Stimulated activated CD4-positive, alpha-beta T cell treated with anti-CD3 and anti-CD28 coated beads, Interleukin-1b, Interleukin-23, amount 100 ng/mL, for 24 hours (primary cell): ENCODE measurements at places on chromosomes 3 and 15.

DNA sequence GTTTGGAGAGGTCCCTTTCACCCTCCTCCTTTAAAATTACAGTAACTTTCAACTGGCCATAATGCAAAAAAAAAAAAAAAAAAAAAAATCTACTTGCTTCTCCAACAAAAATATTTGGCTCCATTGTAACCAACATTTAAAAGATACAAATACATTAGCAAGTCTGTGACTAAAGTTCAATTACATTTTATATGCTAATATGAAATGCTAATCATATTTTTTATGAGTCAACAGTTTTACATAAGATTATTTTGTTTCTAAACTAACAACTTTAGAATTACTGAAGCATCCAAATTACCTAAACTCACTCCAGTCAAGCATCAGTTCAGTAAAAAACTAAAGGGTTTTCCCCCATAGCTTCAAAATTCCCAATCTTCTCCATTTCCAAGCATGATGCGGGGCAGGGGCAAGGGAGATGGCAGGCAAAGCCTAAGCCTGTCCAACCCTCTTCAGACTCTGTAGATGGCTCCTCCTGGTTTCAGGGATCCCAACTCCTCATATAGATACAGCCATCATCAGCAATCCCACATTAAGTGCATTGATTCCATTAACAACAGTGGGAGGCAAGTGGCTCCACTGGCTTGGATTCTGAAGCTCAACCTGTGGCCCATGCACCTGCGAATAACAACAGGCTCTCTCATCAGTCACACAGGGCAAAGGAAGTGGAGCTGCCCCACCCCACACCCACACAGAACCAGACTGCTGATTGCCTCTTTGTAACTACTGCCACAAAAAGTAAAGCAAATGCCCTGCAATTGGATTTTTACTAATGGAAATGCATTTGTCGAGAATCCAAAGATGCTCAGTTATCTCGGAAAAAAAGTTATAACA is 15.0 kb downstream of the SFMBT1 start:
- DNase-seq, result no peak

- no peak for DNase-seq
Observed at GRCh38 chr3:25478964-25479726, 51.1 kb downstream of the RARB start.

GRCh38 chr3:34198309-34198708 is 399.9 kb downstream of the PDCD6IP start:
- DNase-seq, result no peak

DNA sequence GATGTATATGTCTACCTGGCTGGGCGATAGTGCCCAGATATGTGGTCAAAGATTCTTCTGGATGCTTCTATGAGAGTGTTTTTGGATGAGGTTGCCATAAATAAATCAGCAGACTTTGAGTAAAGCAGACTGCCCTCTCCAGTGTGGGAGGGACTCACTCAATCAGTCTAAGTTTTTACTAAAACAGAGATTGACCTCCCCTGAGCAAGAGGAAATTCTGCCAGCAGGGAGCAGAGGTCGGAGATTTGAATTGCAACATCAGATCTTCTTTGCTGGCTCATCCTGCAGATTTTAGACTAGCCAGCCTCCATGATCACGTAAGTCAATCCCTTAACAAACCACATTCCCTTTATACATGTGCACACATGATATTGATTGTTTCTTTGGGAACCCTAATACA is 300.9 kb downstream of the MCTP2 start:
- DNase-seq, result no peak

DNA sequence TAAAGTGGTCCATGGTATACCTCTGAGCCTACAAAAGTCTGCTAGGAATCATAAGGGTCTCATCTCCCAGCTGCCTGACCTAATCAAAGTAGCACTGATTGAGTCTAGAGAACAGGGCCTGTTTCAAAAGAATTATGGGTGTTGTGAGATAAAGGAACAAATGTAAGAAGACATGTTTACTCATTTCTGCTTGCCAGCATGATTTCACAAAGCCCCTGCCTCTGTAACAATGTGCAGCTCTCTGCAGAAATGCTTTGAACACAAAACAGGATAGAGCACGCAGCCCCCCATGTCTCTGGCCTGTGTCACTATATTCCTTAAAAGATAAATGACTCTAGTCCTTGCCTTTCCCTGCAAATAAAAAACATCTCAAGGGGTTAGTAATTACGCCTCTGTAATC is 94.7 kb upstream of the IGSF10 start:
- no peak for DNase-seq

DNA sequence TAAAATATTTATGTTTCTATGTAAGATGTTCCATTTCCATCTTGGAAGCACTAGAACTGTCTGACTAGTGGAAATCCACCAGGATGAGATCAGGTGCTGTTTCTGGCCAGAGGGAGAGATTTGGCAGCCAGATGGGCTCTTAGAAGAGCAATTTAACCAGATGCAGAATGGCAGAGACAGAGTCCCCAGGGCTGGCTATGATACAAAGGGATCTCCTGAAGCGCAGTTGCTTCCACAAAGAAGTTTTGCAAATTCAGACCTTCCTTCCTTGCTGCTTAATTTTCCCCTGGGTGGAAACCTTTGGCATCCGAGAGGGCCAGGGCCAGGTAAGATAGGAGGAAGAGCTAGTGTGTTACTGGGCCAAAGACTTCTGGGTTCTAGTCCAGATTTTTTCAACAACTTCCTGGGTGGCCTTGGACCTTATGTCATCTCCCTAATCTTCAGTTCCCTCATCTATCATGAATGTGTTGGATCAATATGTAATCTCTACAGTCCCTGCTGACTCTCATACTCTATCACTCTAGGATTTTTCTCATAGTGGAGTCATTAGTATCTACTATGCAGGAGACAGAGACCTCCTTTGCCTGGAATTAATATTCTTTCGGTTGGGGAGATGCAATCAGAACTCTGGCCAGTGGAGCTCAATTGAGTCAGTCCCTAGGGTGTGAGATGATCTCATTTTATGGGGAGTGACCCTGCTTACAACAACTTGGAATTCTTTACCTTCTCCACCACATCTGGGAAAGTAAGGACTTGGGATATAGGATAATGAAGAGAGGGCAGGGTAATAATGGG is 41.1 kb upstream of the NDUFB4 start:
- DNase-seq, result no peak

DNA sequence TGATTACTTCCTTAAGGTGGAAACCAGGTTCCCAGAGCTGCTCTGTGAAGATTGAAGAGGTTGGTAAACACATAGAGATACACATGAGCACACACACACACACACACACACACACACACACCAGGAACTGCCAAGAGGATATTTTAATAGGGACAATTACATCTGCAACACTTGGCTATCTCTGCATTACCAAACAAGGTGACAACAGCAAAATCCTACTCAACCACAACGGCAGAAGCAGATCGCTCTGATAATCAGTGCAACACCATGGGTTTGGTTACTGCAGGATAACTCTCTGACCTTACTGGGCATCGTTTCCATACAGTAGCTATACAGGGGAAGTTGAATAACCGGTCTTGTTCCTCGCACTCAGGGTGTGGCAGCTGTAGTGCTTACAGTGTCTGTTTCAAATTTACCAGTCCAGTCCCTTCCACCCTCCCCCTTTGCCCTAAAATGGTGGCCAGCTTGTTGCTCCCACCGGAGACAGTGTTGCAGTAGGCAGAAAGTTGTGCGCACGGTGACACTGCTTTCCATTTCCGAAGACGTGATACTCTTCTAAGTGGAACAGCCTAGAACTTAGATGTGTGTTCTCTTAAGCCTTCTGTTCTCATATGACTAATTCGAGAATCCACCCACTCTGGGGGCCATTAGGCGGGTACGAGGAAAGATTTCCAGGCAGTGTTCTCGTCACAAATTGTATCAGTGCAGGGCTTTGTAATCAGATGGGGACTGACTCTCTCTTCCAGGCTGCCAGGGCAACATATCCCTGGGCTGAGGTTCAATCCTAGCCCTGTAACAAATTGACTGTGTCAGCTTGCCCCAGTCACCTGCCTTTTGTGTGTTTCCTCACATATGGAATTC is 176.2 kb downstream of the P3H2 start:
- no peak for DNase-seq

- DNase-seq, result peak; percentile 91
Observed at GRCh38 chr3:69080233-69080920, at the start of gene UBA3. UBA3 (minus strand) TSS chr3:69080365; CDS start chr3:69080353, 12 bp downstream.

- DNase-seq, result no peak
Observed at GRCh38 chr15:39640665-39641064, 59.8 kb downstream of the THBS1 start.

GRCh38 chr15:69648212-69648611 is 195.6 kb downstream of the RPLP1 start:
- no peak for DNase-seq

DNA sequence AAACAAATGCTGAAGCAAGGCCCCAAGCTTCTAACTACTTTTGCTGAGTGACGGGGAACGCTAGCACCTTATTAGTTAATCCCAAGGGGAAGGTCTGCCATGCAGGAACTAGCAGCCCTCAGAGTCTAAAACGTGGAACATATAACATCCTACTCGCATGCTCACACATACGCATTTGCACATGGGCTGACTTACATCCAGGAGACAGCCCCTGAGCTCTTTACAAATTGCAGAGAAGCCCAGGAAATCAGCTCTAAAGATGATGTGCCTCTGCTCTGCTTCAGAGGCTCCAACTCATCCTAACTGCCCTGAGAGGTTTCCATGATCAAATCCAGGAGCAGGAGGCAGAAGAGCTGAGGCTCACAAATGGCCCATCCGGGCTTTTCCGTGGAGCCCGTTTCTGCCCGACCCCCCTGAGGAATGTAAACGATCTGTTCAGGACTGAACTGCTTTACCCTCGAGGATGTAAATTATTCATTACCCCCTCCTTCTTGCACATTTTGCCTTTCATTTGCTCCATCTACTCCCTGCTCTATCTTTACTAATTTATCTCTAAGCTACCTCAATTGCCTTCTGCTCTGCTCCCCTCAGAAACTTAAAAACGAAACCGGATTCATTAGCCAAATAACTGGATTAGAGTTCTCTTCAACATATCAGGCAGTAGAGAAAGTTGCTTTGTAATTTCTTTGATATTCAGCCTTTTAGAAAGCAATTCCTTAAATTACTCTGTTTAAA is 141.9 kb upstream of the CCDC54 start:
- no peak for DNase-seq

DNA sequence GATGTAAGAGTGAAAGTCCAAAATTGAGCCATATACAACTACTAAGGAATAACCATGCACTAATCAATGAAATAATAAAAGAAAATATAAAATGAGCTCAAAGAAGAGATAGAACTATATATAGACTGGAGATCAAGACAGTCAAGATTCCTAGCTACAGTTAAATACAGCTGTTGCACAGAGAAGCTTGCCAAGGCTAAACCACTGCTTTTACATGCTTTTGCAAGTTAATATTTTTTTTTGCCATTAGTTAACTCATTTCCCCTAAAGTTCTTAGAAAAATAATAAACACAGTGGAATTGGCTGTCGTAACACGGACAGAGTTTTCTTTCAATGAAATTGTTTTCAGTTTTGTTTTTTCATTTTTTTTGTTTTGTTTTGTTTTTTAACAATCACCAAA is 123.0 kb downstream of the VGLL3 start:
- DNase-seq, result no peak

GRCh38 chr15:95590533-95591044 is 739.9 kb upstream of the NR2F2 start:
- no peak for DNase-seq

DNA sequence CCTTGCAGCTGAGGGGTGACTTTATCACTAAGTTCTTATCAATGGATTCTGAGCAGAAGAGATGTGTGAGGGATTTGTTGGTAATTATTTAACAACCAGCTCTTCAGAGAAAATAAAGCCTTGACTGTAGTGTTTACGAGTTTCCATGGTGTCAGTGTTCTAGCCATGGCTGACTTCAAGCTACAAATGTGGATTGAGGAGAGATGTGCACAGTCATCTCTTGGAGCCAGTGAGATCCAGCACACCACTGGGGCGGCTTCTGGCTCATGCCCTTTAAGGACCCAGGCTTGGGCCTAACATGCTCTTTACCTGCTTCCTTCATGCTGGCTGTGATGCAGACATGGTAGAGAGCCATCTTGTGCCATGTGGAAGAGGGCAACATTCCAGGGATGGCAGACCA is 145.6 kb upstream of the MRPS22 start:
- DNase-seq, result no peak

DNA sequence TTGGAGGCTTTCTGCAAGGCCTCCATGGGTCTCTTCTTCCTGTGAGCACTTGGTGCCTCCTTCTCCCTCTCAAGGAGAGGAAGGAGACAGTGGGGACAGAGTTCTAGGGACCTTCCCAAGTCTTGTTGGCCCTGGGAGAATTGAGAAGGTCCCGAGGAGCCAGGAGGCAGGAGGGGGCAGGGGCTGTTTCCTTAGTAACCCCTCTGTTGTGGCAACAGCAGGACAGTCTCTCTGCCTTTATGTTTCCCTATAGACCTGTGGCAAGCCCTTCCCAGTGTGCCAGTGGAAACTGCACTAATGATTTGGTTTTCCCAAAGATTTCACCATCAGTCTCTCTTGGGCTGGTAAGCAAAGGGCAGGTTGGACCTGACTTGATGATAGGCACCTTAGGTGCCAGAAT is 87.8 kb upstream of the GALNT15 start:
- no peak for DNase-seq

DNA sequence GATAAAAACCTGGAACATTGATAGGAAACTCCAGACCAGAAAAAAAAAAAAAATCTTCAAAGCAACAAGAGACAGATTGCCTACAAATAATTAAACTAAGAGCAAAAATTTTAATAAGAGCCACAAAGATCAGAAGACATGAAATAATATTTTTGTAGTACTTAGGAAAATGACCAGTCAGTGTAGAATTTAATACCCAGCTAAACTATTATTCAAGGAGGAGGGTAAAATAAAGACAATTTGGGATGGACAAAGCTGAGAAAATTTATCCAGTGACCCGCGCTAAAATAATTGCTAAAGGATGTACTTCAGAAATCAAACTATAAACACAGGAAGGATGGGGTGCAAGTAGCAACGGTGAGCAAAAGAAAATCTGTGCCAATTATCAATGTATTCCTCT is 133.2 kb downstream of the AQP9 start:
- no peak for DNase-seq

DNA sequence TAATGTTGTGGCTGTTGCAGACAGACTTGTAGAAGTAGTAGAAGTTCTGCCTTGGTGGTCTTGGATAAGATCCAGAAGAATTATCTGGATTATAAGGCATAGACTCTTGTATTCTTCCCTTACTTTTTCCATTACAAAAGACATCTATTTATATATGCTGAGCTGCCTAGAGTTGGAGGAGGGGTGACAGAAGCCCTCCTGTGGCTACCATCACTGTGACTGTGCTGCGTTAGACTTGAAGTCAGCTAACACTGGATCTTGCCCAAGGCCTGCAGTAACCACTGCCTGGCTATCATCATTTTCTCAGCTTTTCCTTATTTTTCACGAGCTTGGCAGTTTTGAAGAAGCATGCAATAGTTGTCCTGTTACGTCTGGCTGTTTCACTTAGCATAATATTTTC is 684.8 kb upstream of the BCHE start:
- DNase-seq, result no peak
